ENCODE measurements at places on chromosomes 1 and 21. TPM values are rescaled to one million over a fixed set of nuclear protein-coding genes. Genes with fewer than 3 reads are reported as not detected.
A peak's percentile ranks its signal among the peaks of the same experiment; 100 is the strongest.

DNA sequence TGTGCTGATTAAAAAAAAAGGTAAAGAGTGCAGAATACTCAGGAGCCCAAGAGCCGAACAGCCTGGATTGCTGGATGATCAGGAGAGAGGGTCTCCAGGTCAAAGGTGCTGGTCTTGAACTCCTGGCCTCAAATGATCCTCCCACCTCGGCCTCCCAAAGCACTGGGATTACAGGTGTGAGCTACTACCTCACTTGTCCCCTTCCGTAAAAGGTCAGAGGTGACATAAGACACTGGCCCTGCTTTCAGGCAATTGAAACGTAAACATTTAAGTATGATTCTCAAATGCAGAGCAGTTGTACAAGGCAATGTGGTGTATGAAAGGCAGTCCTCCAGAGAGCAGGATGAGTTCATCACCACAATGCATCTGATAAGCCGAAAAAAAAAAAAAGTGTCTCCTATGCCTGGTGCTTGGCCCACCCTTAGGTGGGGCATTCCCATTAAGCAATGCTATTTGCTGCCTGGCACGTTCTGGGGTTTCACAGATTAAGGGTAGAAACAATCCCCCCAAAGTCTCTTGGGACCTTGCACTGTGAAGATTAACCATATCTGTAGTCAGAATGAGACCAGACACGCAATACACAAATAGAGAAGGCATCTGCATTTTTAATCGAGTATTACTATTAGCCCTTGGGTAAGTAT is 47.7 kb downstream of the PARP1 start:
- no peak for DNase-seq

GRCh38 chr1:55144886-55145285 is 70.3 kb downstream of the USP24 start:
- no peak for DNase-seq

- DNase-seq: no peak
These were observed 82.7 kb upstream of the ZBTB18 start for GRCh38 chr1:243968413-243968812.

DNA sequence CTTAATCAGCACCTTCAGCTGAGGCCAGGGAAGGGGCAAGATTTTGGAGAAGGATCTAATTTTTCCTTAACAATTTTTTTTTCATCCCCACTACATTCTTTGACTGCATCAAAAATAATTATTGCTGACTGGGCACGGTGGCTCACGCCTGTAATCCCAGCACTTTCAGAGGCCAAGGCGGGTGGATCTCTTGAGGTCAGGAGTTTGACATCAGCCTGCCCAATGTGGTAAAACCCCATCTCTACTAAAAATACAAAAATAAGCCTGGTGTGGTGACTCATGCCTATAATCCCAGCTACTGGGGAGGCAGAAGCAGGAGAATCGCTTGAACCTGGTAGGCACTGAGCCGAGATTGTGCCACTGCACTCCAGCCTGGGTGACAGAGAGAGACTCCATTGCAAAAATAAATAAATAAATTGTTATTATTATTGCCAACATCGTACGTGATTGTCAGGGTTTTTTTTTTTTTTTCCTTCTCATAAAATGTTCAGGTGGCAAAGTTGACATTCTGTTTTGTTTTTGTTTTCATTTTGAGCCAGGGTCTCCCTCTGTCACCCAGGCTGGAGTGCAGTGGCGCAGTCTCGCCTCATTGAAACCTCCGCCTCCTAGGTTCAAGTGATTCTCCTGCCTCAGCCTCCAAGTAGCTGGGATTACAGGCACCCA is 37.3 kb upstream of the MORC3 start:
- peak; percentile 57 for DNase-seq

DNA sequence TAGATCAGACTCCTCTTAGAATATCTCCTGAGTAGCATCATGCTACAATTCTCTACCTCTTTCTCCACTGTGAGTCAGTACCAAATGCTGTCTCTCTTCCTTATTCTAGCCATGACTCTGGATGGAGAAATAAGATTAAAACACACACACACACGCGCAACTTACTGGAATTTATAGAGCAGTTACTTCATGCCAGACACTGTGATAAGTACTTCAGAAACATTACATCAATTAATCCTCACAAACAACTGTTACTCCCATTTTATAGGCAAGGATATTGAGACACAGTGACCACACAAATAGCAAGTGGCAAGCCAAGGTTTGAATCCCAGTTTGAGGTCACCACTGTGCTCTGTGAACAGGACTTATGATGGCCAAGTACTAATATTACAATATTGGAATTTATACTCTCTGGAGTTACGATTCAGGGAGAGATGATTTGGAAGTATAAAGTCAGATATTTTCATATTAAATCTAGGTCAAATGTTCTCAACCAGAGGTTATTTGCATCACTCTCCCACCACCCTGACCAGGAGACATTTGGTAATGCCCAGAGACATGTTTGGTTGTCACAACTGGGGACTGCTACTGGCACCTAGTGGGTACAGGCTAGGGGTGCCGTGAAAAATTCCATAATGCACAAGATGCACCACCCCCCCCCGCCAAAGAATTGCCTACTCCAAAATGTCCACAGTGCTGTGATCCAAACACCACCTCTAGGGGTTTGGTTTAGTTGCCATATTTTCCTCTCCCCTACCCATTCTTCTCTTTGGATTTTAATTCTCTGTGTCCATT is 221.6 kb downstream of the LTN1 start:
- DNase-seq: peak; percentile 61

GRCh38 chr1:179440971-179441370 is 75.2 kb downstream of the AXDND1 start:
- DNase-seq: no peak

- DNase-seq: no peak
These were observed 47.4 kb downstream of the XCL1 start for GRCh38 chr1:168623831-168624230.

GRCh38 chr1:91707114-91707889 is 178.6 kb downstream of the TGFBR3 start:
- no peak for DNase-seq

DNA sequence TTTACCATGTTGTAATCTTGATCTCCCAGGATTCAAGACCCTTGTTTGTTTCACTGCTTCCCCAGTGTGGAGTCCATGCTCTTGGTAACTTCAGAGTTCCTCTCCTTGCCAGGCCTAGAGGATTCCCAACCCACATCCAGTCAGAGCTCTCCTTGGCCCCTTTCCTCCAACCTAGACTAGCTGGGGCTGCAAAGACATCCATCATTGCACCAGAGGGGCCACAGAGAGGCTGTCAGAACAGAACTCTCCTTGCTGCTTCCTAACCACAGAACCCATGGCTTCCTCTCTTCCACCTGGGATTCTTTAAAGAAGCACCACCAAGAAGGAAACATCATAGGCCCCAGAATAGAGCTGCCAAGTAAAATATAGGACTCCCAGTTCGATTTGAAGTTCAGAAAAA is 81.0 kb downstream of the HMGB4 start:
- no peak for DNase-seq

DNA sequence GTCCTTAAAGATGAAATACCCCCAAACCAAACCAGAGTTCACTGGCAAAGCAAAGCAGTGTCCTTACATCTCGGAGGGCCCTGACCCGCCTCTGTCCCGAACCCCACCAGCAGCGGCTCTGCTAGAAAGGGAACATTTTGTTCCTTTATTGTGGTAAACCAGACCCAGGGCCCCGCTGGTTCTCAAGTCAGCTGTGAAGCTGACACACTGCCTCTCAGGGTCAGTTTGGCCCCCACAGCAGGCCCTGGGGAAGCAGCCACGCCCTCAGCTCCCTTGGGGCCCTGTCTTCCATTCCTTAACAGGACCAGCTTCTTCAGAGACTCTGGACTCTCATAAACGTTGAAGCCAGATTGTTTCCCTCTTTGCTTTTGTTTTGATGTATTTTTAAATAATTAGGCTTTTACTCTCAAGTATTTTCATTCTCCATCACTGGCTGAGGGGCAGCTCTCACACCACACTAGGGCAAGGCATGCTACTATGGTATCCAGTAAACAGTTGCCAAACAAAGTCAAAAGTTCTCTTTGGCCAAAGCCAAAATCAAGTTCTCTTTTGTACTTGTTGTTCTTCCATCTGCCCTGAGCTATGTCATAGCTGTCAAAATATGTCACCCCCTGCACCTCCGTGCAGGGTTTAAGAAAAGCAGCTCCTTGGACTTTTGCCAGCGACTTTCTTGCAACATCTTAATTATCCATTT is 61.1 kb upstream of the ANGPTL1 start:
- DNase-seq: peak; percentile 82

- no peak for DNase-seq
These were observed 1.1 kb upstream of the B3GALT5 start for GRCh38 chr21:39611551-39612190.

DNA sequence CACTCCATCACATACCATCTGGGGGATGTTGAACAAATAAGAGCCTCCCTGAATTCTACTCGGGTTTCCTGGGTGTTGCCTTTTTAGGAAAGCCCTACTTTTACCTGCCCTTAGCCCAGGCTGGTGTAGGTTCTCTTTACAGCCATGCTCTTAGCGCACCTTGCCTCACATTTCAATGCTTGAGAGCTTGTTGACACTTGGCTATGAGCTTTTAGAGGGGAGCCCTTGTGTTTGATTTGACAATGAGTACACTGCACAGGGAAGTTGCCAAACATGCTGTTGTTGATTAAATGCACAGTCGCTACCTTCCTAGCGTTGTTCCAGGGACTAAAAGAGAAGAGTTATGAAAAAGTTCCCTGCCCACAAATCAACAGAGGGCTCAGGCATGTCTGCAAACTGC is 103.8 kb downstream of the TRABD2B start:
- no peak for DNase-seq

DNA sequence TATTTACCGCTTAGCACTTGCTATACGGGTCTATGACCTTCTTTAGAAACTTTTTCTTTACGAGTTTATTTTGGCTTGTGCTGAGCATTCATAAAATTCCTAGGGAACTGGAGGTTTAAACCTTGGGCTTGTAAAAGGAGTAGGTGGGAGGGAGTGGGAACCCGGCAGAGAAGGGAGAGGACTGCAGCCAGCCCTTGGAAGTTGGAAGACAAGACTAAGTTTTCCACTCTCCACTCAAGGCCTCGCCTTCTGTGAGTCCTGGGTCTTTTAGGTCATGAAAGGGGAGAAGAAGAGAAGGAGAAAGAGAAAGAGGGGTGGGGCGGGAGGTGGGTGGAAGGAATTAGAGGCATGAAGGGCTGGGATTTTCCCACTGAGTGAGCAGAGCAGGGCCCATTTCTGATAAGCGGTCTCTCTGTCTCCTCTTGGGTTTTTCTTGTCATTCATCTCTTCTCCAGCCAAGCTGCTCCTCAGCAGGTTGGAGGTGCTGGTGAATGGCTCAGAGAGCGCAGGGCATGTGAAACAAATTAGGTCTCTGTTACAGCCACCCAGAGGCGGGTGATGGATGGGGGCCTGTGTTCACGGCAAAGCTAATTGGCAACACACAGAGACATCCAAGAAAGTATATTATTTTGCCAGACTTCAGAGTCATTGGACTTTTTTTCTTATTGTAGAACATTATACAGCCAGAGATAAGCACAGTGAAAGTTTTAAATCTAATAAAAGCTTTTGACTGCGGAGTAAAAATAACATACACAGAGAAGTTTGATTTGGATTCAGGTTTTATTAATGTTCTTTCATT is 247.3 kb downstream of the FOXD2 start:
- DNase-seq: peak; percentile 24

- no peak for DNase-seq
These were observed 76.1 kb upstream of the GADD45A start for GRCh38 chr1:67608661-67609576.

- DNase-seq: peak; percentile 57
These were observed 112.6 kb downstream of the ADAMTS1 start for GRCh38 chr21:26732432-26733221.

DNA sequence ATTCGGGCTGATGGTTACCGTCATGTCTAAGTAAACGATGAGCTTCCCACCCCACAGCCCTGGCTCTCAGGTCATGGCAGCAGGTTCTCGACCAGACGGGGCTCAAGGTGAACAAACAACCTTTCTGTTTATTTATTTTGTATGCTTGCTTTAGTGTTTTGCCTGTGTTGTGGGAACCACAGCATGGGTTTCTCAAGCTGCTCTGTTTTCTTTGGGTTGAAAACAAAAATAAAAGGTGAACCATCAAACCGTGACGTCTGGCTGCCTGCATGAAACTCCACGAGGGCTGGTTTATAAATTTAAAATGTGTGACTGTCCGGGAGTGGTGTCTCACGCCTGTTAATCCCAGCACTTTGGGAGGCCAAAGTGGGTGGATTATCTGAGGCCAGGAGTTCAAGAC is 28.0 kb downstream of the TMEM51 start:
- no peak for DNase-seq

DNA sequence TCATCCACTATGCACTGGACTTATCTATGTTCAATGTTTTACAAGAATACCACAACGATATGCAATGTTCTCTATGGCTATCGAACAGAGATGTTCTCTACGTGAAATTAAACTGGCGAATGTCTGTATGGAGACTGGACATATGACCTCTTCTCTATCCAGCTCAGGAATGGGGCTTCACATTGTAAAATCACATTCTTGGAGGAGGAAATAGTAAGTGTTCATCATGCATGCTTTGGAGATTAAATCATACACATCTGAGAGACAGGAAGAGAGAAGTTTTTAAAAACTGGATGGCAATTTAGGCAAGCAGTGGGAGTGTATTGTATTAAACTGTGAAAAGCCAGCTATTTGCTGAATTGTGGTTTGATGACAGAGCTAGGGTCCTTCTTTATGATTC is 47.9 kb upstream of the RGL1 start:
- DNase-seq: peak; percentile 29

GRCh38 chr1:118204648-118205047 is 19.6 kb upstream of the SPAG17 start:
- DNase-seq: no peak

DNA sequence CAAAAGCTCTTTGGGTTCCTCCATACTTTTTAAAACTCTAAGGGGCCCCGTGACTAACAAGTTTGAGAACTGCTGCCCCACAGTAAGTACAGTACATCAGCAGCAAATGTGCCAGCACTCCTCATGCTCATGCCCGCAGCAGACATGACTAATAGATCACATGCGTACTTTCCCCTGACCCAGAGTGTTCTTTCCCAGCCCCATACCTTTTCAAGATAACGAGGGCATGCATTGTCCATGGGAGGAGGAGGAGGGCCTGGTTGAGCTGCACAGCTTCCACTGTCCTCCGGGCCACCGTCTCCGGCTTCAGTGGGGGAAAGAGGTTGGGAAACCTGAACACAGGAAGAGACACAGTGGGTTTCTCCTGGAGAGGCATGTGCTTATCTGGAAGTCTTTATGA is 45.5 kb downstream of the DHRS3 start:
- no peak for DNase-seq

The PROK1 gene
- total RNA-seq: not detected

The RHBG gene
- total RNA-seq: not detected

The SIK1 gene
- 23.6 TPM for total RNA-seq

The SLC45A1 gene
- total RNA-seq: 1.2 TPM

The SERBP1 gene
- 190 TPM for total RNA-seq

The CELA2B gene
- not detected for total RNA-seq

The PRDX6 gene
- total RNA-seq: 95.8 TPM

The RHD gene
- not detected for total RNA-seq

The KIRREL1 gene
- total RNA-seq: 89.1 TPM

The MTARC1 gene
- total RNA-seq: 7.7 TPM

The OR2T27 gene
- total RNA-seq: 1.4 TPM

The IVL gene
- 14.2 TPM for total RNA-seq

The C2CD4D gene
- total RNA-seq: not detected

Data from umbilical cord (tissue), 2 donors.